ENCODE measurements at places on chromosomes 1 and 21.
A peak's percentile ranks its signal among the peaks of the same experiment; 100 is the strongest.

- peak; percentile 15 for DNase-seq
Observed at GRCh38 chr1:204941421-204942338, 71.0 kb downstream of the NFASC start.

DNA sequence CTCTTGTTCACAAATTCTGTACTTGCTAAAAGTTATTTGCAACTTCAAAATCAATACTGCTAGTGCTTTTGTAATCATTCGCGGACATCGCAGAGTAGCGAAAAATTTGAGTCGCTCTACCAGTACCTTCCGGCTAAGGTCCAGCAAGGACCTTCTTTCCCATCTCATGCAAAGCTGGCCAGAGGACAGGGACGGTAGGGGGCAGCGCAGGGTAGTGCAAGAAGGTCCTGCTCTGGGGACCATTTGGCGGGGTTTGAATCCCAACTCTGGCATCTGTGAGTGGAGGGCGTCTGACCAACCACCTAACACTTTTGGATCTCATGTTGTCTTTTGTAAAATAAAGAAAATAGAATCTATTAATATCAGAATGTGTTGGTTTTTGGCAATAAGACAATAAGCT lies 258.3 kb downstream of the SPATA17 start:
- DNase-seq: no peak

GRCh38 chr1:53406551-53407235 lies 52.5 kb upstream of the DMRTB1 start:
- no peak for DNase-seq

DNA sequence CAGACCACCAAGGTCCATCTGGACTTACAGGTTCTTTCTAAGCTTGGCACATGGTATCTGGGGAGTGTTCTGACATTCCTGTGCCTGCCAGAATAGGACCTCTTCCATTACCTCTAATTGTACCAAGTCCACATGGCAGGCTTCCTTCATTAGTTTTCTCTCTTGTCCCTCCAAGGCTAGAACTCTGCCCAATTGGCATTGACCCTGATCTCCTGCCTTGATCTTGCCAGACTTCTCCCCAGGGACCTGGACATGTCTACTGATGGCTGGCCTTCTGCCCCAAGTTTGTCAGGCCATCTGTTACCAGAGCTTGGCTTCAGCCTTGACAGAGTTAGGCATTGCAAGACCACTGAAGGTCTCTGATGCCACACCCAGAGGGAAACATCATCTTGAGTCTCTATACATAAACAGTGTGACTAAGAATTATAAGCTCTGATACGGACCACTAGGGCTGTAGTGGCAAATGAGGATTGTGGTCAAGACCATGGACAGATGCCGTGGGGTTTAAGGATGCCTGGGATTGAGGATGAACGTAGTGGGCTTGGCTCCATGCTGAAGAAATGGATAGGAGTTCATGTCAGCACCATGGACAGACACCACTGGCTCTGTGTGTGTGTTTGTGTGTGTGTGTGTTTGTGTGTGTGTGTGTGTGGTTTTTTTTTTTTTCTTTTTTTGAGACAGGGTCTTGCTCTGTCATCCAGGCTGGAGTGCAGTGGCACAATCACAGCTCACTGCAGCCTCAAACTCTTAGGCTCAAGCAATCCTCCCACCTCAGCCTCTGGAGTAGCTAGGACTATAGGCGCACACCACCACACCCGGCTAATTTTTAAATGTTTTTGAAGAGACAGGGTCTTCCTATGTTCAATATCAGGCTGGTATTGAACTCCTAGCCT lies 19.5 kb upstream of the PSMB2 start:
- no peak for DNase-seq

DNA sequence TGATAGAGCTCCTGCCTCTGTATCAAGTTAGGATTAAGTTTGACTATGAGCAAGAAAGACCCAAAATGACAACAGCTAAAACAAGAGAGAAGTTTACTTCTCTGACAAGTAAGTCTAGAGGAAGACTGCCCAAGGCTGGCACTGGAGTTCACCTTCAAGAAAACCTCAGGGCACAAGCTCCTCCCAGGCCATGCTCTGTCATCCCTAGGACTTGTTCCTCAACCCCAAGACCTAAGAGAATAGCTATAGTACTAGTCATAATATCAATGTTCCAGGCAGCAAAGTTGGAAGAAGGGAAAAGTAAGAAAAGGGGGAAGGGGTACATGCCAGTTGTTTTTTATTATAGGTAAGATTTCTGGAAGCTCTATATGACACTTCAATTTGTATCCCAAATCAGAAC lies 26.4 kb upstream of the DARS2 start:
- no peak for DNase-seq

DNA sequence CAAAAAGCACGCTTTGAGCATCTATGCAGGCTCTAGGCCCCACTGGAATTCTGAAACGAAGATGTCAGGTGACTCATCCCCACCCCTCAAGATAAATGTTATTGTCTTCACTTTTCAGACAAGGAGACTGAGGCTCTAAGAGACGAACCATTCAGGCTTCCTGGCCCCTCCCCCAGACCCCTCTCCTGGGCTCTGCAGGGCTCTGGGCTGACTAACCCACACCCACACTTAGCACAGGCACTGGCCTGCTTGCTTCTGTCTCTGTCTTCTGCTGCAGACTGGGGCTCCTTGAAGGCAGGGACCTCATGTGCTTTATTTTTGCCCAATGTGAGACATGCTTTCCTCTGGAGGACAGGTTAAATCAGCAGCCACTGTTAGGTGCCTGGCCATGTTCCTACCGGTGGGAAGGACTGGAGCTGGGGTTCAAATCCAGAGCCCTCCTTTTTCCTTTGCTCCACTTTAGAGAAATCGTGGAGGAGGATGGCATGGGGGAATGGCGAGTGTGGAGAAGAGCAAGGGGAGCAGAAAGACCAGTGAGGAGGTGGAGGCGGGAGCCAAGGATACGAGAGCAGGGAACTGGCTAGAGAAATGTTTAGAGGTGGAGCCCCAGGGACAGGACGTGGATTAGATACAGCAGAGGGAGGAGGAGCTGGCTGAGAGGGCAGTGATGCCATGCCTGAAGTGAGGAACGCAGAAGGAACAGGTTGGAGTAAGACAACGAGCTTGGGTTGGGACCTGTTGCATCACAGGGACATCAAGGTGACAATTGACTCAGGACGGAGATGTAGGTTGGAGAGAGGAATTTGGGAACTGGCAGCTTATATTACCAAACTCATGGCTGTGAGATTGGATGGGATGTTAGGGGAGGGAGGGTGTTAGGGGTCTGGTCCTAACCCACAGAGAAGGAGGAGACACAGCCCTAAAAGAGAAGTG lies 1.7 kb downstream of the TMEM125 start:
- no peak for DNase-seq

GRCh38 chr21:45127937-45128336 lies 53.6 kb downstream of the ADARB1 start:
- DNase-seq: no peak

GRCh38 chr1:210597555-210598134 lies 268.9 kb downstream of the HHAT start:
- no peak for DNase-seq

- no peak for DNase-seq
Observed at GRCh38 chr1:66571789-66572188, 37.8 kb downstream of the SGIP1 start.

- DNase-seq: no peak
Observed at GRCh38 chr1:15046487-15047165, 106.9 kb upstream of the TMEM51 start.

GRCh38 chr1:12760256-12760795 lies 13.2 kb upstream of the PRAMEF12 start:
- DNase-seq: no peak

- DNase-seq: no peak
Observed at GRCh38 chr1:238624776-238625175, 734.1 kb upstream of the ZP4 start.

DNA sequence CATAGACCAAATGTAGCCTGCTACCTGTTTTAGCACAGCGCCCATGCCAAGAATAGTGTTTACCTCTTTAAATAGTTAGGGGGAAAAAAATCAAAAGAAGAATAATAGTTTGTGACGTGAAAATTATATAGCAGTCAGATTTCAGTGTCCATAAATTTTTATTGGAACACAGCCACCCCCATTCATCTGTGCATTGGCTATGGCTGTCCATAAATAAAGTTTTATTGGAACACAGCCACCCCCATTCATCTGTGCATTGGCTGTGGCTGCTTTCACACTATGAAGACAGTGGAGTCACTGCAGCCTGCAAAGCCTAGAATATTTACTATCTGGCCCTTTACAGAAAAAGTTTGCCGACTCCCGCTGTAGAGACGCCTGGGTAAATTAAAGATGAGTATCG lies 20.9 kb downstream of the EPHX1 start:
- DNase-seq: no peak

DNA sequence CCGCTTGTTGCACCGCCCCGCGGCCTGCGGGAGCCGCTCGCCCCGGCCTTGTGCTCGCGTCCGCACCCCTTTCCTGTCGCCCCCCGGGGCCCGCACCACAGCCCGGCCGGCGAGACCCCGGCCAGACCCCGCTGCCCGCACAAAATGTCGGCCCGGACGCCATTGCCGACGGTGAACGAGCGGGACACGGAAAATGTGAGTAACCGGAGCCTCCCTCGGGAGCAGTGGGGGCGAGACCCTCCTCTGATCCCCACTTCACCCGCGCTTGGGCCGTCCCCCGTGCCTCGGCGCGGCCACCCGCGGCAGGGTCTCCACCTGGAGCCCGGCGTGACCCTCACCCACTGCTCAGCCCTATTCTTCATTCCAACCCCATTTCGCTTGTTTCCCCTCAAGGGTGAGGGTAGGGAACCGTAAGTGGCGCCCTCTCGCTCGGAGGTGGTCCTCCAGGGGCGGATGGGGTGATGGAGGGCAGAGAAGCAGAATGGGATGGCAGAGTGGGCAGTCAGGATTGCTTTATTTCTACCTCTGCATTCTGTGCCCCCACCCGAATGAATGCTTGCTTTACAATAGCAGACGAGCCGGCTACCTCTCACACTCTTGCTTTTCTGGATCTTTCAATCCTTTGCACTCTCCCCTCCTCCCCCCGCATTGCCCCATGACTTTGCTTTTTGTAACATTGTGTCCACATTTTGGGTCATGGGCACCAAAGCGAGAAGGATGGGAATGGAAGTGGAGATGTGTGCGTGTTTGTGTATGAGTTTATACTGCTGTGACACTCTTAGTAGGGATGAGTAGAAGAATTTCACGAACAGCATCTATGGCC lies 954 bp downstream of the MARK1 start:
- DNase-seq: no peak

GRCh38 chr1:197837911-197838310 lies 62.6 kb upstream of the DENND1B start:
- DNase-seq: no peak

Measured in activated naive CD4-positive, alpha-beta T cell (primary cell).